ENCODE measurements at places on chromosomes 6 and 20.
A peak's percentile ranks its signal among the peaks of the same experiment; 100 is the strongest.

- DNase-seq, result no peak
These were observed 423.2 kb upstream of the JARID2 start for GRCh38 chr6:14822679-14823078.

- no peak for DNase-seq
These were observed 102.3 kb upstream of the FOXP4 start for GRCh38 chr6:41443616-41444525.

- peak; percentile 97 for DNase-seq
These were observed at the start of gene SMIM29 for GRCh38 chr6:34248727-34249468. SMIM29 (minus strand) TSS chr6:34249006; CDS start chr6:34247791, 1,215 bp downstream.

DNA sequence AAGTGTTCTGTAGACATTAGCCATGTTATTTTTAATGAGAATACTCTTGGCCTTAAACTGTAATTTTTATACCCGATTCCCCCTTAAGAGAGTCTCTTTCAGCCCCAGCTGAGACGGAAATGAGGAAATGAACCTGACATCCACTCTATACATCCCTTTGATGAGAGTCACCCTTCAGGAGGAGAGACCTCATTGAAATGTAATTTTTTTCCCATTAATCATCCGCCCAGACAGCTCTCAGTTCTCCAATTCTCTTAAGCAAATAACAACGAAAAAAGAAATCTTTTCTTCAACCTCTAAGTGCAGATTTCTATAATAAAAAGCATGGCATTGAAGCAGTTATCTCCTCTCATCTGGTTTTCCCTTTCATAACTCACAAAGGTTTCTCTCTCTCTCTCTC, 243.8 kb upstream of the PMEPA1 start:
- no peak for DNase-seq

DNA sequence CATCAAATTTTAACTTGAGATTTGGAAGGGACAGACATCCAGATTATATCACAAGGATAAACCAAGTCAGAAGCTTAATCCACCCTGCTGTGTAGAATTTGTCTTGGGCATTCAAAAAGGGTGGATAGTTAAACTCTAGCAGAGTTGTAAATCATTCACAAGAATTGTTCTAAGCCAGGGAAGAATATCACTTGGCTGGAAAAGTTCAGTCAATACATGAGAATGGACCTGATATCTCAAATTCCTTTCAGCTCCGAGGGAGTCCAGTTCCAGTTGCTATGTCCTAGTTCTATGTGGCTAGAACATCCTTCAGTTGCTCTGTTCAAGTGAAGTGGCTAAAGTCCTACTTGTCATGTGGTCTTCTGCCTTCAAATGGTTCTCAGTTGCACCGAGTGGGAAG, 351.8 kb upstream of the JARID2 start:
- DNase-seq, result no peak

- no peak for DNase-seq
These were observed 521.0 kb upstream of the ARID1B start for GRCh38 chr6:156256161-156256560.

DNA sequence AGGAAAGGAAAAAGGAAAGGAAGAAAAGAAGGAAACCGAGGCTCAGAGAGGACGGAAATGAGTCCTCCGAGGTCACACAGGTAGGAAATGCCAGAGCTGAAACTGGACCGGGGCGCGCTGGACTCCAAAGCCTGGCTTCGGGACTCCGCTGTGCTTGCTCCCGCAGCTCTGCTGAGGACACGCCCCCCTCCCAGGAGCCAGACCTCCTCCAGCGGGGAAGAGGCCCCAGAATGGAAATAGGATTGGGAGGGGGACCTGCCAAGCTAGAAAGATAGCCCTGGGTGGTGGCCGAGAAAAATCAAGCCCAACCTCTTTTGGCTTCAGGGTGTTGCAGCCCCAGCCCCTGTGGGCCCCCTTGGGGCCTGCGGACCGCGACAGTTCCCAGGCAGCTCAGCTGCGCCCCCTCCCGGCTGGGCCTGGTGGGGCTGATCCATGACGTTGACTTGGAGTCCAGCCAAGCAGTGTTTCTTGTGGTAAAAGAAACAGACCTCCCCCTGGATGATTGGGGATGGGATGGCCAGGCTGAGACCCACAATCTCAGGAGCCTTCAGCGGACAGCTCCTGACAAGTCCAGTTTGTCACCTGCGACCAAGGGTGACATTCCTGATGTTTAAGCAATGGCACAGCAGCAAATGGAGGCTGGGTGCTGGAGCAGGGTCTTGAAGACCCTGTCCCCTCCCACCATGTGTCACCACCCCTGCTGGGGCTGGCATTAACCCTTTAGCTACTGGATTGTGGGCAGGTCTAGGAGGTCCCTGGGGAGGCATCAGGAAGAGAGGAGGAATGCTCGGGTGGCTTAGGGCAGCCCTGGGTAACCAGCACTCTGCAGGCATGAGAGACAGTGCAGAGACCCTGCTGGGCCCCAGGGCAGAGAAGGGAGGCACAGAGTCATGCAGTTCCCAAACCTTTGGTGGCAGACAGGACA, 55.4 kb downstream of the RIPOR3 start:
- DNase-seq, result no peak

DNA sequence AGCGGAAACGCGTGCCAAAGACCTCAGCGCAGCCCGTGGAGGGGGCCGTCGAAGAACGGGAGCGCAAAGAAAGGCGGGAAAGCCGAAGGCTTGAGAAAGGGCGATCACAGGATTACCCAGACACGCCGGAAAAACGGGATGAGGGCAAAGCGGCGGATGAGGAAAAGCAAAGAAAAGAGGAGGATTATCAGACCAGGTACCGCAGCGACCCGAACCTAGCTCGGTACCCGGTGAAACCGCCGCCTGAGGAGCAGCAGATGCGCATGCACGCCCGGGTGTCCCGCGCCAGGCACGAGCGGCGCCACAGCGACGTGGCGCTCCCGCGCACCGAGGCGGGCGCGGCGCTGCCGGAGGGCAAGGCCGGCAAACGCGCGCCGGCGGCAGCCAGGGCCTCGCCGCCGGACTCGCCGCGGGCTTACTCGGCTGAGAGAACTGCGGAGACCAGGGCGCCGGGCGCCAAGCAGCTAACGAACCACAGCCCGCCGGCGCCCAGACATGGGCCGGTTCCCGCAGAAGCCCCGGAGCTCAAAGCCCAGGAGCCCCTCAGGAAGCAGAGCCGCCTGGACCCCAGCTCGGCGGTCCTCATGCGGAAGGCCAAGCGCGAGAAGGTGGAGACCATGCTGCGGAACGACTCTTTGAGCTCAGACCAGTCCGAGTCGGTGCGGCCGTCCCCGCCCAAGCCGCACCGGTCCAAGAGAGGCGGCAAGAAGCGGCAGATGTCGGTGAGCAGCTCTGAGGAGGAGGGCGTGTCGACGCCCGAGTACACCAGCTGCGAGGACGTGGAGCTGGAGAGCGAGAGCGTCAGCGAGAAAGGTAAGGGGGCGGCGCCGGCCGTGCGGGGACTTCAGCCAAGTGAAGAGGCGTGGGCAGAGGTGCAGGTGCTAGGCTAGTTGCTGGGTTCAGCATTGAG, 296.2 kb downstream of the RIMS1 start:
- DNase-seq, result no peak

- DNase-seq, result no peak
These were observed 156.1 kb upstream of the AGPAT4 start for GRCh38 chr6:161429921-161430490.

- DNase-seq, result no peak
These were observed 59.9 kb downstream of the MACROD2 start for GRCh38 chr20:14055127-14055742.

DNA sequence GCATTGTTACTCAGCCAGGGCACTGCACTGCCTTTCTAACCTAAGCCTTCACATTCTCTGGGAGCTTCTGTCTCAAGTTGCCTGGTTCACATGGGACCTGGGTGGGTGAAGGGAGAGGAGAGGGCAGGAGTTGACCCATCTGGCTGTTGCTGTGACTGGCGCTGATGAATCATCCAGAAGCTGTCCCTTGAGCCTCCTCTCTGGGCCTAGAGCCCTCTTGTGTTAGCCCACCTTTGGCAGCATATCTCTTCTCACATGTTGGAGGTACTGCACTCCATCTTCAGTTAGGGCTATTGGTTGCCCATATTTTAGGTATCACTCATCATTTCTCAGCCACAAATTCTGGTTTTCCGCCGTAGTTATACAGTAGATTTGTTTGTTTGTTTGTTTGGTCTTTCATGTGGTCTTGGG, 19.8 kb downstream of the XRN2 start:
- no peak for DNase-seq

GRCh38 chr6:108755257-108756240, 92.7 kb upstream of the ARMC2 start:
- DNase-seq, result no peak

GRCh38 chr6:84093441-84094435, 60.2 kb downstream of the MRAP2 start:
- no peak for DNase-seq

DNA sequence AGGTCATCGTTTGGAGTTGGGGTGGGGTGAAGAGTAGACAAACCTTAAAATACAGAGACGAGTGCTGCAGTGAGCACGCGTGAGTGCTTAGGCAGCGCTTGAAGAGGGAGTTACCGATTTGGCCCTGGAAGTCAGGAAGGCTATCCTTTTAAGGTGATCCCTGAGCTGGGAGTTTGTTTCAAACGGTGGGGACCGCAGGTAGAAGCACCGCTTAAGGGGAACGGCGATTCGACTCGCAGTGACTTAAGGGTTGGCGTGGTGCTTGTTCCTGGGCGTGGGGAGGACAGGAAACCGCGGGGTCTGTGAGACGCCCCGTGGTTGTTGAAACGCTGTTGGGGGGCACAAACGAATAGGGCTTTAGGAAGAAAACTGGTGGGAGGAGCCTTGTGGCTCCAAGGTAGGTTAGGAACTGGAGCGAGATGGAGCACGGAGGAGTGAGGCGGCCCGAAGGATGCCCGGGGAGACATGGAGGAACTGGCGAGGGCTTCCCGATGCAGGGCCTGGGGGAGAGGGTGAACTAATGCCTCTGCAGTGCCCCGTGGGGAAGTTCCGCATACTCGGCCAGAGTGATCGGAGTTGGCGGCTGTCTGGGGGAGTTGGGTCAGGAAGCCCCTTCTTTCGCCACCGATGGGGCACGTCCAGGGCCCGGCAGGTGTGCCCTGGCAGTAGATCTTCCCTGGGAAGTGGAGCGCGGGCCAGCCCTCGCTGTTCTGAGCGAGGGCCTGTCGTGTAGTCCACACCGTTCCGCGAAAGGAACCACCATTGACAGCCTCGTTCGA, 1.3 kb upstream of the CDYL start:
- DNase-seq, result no peak

DNA sequence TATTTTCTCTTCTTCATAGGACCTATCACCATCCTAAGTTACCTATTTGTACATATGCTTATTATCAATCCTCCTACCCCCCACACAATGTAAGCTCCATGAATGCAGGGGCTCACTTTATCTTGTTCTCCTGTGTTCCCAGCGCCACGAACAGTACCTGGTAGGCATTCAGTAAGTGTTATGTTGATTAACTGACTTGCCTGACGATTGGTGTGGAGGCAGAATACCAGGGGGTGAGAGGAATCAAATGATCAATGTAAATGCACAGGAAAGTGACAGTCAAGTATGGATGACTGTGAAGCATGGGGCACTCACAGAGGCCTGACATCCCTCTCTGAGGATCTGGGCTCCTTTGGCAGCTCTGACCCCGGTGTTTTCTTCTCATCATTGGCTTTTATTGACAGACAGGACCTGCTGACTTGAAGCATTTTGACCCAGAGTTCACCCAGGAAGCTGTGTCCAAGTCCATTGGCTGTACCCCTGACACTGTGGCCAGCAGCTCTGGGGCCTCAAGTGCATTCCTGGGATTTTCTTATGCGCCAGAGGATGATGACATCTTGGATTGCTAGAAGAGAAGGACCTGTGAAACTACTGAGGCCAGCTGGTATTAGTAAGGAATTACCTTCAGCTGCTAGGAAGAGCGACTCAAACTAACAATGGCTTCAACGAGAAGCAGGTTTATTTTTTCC, 6.1 kb upstream of the IFT52 start:
- DNase-seq, result no peak

DNA sequence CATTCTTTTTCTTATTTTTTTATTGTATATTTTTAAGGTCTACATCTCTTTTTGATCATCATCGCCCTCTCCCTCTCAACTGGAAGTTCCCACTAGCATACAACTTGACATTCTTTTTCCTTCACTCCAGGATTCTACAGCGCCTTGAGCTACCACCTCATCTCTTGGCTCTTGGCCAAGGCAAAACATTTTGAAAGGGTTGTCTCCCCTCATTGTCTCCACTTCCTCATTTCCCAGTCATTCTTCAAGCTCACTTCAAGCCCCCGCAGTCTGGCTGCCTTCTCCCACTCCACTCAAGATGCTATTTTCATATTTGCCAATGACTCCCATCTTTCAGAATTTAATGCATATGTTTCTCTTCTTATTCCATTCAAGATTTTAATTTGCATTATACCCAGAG, 63.0 kb downstream of the OPN5 start:
- no peak for DNase-seq

- no peak for DNase-seq
These were observed 6.4 kb downstream of the RPS21 start for GRCh38 chr20:62393335-62393665.
